ENCODE measurements at places on chromosomes 11 and 22. TPM values are rescaled to one million over a fixed set of nuclear protein-coding genes. Genes with fewer than 3 reads are reported as not detected.
A peak's percentile ranks its signal among the peaks of the same experiment; 100 is the strongest.

DNA sequence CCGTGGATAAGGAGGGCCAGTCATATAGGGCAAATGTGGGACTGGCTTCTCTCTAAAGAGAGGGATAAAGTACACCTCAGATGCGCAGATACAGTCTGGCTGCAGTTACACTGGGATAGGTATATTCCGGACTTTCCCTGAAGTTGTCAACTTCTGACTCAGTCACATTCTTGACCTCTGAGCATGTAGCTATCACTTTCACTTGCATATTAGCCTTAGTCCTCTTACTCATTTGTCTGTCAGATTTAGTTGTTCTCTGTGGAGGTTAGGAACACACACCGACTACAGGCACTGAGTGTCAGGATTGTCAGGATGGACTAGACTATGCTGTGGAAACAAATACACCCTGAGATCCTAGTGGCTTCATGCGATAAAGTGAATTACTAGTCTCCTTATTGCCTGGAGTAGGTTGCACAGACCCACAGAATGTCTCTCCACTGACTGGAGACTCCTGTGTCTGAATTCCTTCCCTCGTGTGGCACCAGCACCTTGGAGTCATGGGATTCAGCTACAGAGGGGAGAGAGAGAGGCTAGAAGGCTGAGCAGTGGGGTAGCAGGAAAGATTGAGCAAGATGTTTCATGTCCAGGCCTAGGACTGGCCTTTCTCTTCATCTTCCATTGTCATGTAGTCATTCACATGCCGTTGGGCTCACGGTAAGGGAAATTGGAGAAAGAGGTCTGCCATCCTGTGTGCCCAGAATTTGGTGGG, 654.3 kb downstream of the NTM start:
- DNase-seq, result no peak

DNA sequence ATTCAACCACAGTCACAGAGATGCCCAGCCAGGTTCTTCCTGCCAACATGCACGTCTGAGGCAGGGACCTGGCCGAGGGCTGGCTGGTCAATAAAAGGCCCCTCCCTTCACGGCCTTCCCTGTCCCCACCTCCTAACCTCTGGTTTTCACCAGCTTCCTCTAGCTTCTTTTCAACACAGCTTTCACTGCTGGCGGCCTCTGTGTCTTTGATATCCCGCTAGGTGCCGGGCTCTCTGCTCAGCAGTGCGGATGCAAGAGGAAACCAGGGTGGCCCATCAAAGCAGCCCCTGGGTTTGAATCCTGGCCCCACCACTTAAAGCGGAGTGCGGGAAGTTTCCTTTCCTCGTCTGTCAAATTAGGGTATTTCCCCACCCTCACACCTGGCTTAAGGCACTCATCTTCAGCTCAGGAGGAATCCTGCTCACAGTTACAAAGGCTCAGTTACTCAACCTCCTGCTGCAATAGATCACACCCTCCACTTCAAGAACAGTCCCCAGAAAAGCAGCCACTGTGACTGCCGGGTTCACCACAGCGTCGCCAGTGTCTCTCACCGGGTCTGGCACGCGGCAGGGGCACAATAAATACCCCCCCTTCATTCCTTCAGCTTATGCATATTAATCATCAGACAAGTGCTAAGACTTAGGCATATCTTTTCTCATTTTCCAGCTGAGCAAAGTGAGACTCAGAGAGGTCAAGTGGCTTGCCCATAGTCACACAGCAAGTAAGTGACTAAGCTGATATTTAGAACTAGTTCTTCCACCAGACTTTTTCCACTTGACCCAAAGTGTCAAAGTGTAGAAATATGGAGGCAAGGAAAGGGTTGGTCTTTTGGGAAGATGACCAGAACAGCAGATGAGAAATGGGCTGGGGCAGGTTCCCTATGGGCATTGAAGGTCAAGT, 45.7 kb downstream of the TXN2 start:
- DNase-seq, result no peak

DNA sequence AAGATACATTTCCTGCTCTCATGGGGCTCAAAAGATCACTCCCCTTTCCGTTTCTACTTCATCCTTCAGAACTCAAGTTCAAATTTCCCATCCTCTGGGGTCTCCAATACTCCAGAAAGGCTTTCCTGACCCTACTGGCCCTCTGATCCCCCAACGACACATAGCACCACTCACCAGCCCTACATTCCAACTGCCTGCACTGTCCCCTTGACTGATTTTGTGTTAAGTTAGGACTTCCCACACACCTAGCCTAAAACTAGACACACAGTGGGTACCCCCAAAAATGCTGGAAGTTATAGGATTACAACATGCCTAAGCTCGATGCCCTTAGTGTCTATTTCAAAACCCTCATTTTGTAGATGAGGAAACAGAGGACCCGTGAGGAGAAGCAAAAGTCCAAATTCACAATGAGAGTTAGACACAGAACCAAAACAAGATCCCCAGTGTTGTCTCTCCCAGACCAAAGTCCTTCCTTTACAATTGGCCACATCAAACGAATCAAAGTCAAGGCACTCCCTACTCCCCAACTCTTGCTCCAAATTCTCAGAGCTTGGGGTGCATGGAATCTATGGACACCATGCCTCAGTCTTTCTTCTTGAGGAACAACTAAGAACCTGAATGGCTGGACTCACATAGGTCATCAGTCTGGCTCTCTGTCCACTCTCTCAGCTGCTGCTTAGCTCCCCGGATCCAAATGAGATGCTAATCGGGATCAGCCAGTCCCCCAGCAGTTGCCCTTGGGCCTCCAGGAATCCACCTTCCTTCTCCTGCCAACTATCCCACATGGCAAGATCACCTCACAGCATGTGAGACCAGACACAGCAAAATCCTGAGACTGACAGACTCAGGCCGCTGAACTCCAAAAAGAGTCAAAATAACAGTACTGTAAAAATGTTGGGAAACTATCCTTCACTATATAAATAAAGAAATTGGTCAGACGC, 1.7 kb downstream of the CLPB start:
- DNase-seq, result no peak

GRCh38 chr11:116610190-116610589, 162.6 kb downstream of the BUD13 start:
- peak; percentile 77 for DNase-seq

DNA sequence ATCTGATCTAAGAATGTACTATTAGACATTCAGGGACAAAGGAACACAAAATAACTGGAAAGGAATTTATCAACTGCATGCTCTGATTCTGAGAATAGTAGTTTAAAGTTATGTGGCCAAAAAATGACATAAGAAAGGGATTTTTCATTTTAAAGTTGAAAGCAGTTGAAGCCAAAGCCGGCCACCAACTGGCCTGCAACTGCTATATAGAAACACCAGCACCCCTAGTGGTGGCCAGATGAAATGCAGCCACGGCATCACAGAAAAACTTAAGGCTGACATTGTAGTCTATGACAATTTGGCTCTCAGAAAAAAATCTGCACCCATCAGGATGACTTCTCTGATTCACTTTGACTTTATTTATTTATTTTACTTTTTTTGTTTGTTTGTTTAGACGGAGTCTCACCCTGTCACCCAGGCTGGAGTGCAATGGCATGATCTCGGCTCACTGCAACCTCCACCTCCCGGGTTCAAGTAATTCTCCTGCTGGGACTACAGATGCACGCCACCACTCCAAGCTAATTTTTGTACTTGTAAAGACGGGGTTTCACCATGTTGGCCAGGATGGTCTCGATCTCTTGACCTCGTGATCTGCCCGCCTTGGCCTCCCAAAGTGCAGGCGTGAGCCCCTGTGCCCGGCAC, 59.2 kb downstream of the SLC35F2 start:
- DNase-seq, result peak; percentile 87

GRCh38 chr22:46069521-46070214, 80.7 kb upstream of the PPARA start:
- DNase-seq, result no peak

- DNase-seq, result no peak
These were observed 1035.0 kb downstream of the TBC1D22A start for GRCh38 chr22:47797342-47797945.

DNA sequence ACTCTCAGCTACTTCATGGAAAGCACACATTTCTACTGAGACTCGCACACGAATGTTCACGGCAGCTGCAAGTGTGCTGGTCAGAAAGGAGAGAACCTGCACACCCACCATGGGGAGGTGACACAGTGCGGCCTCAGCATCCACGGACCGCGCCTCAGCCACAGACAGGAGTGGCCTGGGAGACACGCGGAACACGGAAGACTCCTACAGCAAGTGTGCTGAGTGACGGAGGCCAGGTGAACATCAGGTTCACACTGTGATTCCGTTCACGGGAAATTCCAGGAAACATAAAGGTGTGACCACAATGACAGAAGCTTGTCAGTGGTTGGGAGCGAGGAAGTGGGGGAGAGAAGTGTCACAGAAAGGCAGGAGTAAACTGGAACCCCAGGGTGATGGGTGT, 13.3 kb upstream of the MOB2 start:
- DNase-seq, result no peak

GRCh38 chr11:77127920-77128691, at the start of gene MYO7A:
TSS of gene MYO7A (plus strand) at chr11:77128246. CDS start at chr11:77130635, 2,389 bp downstream.
- no peak for DNase-seq

DNA sequence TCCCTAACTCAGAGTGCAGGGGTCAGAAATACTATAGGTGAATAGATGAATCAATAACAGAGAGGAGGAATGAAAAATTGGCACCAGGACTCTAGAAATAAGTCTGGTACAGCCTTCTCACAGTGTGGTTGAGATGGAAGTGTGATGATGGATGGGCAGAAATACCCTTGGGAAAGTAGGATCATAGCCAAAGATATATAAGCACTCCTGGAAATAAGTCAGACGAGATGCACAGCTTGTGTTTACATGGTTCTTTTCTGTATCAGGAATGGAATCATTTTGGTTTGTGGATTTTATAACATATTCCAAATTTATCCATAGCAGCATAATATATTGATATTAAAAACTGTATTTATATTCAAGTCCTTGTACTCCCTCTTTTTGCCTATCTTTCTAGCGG, 33.5 kb upstream of the SEZ6L start:
- no peak for DNase-seq

- DNase-seq, result no peak
These were observed 12.0 kb upstream of the MMP13 start for GRCh38 chr11:102967497-102967896.

DNA sequence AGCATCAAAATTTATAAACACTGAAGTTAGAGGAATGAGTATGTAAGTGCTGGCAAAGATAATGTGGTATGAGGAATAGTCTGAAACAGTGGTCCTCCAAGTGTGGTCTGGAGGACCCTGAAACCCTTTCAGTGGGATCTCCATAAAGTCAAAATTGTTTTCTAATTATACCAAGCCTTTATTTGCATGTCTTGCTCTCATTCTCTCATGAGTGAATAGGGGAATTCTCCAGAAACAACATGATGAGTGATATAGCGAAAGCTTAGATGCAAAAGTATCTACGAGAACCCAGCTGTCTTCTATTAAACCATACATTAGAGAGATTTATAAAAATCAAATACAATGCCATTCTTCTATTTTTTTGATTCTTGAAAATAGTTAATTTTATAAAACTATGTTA, 145.0 kb upstream of the RAG2 start:
- DNase-seq, result no peak

GRCh38 chr11:128528294-128528693, 59.1 kb downstream of the ETS1 start:
- no peak for DNase-seq

DNA sequence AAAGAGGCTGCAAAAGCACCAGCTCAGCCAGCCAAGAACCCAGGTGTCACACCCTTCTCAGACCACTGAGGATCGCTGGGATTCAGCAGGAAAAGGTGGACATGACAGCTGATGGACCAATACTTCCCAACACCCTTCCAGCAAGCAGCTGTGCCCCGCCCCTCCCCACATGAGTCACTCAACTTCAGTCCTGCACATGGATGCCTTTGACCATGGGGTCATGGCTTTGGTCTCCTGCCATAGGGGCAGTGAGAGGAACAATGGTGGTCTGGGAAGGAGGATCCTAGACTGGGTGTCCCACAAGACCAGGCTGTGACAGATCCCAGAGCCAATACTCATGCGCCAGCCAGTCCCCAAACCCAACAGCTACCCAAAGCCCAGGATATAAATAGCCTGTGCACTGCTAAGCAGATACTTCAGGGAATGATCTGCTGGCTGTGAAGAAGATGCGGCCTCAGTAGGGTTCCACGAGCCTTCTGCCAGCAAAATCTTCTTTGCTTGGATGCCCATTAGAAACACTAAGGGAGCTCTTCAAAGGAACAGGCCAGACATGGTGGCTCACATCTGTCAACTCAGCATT, 5.5 kb upstream of the RGL4 start:
- no peak for DNase-seq

DNA sequence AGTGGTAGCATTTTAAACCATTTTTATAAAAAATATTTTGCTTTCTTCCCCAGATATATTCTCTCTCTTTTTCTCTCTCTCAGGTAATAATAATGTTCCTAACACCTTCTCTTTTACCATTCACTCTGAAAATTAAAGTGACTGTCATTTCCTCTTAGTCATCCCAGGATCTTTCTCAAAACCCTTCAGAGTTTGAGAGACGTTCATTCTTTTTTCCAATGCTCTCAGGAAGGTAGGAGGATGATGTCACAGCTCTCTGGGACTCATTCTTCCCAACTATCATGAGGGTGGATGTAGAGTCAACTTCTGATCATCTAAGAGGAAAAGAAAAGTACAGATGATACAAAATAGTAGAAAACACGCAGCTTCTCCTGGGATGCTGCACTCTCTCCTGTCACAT, 60.2 kb upstream of the CRTAM start:
- no peak for DNase-seq

DNA sequence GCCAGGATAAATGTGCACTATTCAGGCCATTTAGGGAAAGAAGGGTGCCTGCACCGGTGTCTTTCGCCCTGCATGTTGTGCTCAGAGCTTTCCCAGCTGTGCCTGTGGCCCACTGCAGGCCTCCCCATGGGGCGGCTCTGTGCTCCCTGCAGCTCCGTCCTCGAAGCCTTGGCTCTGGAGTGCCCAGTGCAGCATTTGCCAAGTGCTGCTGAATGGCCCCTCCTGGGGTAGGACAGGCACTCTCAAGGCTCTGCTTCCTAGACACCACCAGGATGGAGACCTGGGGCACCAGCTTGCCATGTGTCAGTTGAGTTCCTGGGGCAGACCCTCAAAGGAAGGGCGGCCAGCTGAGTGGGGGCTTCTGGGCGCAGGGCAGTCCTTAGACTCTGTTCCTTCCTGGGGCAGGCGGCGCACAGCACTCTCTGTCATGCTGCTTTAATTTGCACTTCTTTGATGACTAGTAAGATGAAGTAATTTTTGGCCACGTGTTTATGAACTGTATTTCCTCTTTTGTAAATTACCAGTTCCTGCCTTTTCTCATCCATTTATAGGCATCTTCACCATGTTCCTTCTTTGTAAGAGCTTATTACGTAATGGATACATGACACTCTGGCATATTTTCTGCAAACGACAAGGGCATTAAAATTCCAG, 32.1 kb upstream of the GNB1L start:
- no peak for DNase-seq

DNA sequence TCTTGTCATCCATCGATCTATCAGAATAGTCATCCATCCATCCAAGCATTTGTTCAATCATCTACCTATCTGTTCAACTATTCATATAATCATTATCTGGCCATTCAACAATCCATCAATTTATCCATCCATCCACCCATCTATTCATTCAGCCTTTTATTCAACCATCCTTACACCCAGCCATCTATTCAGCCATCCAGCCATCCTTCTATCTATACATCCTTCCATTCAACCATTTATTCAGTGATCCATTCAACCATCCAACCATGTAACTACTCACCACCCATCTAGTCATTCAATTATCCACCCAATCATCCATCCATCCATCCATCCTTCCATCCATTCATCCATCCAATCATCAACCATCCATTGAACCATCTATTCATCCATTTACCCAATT, 106.8 kb downstream of the CEP164 start:
- DNase-seq, result no peak

TSPO gene
- total RNA-seq, result 70.6 TPM

TMEM121B gene
- 0.48 TPM for total RNA-seq

HIC2 gene
- total RNA-seq, result 5.7 TPM

KCNK7 gene
- total RNA-seq, result not detected

RAB3IL1 gene
- total RNA-seq, result 49.2 TPM

All from osteocyte (in vitro differentiated cells).